Natural killer cell (primary cell): ENCODE measurements at places on chromosomes 5 and 9.
A peak's percentile ranks its signal among the peaks of the same experiment; 100 is the strongest.

GRCh38 chr5:96901384-96901783, 25.1 kb downstream of the ERAP2 start:
- no peak for DNase-seq

GRCh38 chr9:99962680-99963261, 56.3 kb downstream of the STX17 start:
- no peak for DNase-seq

DNA sequence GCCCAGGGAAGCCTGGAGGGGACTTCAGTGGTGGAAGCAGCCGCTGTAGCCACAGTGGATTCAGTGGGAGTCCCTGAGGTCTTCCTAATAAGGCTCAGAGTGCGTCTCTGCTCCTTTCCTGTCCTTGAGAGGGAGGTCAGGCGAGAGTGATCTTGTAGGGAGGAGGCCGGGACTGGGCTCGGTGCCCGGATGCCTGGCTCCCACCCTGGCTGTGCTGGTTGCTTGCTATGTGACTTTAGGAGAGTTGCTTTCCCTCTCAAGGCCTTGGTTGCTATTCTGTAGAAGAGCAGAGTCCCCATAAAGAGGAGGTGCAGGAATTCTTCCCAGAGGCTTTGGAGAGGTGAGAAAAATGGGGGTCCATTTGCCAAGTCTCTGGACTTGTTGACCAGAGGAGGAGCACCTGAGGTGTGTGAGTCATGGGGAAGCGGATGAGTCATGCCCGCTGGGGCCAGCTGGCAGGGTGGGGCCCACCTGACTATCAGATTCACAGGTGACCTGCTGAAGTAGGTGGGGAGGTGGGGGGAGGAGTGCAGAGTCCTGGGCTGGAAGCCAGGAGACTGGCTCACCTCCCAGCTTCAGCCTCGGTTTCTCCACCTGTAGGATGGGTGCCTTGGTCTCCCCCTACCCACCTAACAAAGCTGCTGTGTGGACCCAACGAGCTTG, 13.8 kb downstream of the GSN start:
- DNase-seq, result no peak

- DNase-seq, result no peak
Observed at GRCh38 chr5:80623999-80624398, 30.5 kb upstream of the MSH3 start.

- peak; percentile 12 for DNase-seq
Observed at GRCh38 chr9:35845824-35846771, 17.1 kb downstream of the TMEM8B start.

- no peak for DNase-seq
Observed at GRCh38 chr5:55454282-55454681, 80.5 kb downstream of the PLPP1 start.

DNA sequence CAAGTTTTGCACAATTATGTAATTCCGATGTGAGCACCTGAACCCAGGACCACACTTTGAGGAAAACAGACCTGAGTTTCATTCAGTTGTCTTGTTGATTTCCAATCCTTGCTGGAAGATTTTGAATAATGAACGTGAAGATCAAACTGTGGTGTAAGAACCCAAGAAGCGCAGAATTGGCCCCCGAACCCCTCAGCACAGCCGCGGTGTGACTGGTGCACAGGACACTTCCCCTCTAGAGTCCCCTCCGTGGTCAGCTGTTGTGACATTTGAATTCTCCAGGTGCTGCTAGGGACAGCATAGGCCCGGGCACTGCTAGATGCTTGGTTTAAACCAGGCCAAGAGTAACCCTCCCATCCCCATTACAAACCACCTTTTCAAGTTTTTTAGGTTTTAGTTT, 1.7 kb downstream of the BRD3OS start:
- no peak for DNase-seq

DNA sequence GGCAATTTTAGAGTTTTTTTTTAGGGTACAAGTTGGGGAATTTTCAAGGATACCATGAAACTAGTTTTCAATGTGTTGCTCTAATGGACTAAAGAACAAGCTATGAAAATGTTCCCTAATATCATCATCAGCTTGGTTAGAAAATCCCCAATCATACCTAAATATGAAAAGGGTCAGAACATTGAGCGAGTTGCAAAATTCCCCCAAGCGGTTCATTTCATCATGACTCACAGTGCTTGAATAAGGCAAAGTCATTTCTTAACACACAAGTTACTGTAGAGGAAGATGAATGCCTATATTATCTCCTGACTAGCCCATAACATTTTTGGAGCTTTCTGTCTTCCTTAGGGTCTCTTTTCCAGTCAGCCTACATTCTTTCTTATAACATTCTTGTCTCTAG, 62.7 kb downstream of the ST8SIA4 start:
- DNase-seq, result peak; percentile 65

GRCh38 chr5:167713896-167714295, 577.5 kb upstream of the WWC1 start:
- no peak for DNase-seq

GRCh38 chr9:96495341-96495740, 45.4 kb downstream of the HABP4 start:
- DNase-seq, result no peak

- DNase-seq, result no peak
Observed at GRCh38 chr9:105064248-105065097, 136.5 kb upstream of the ABCA1 start.

- no peak for DNase-seq
Observed at GRCh38 chr9:136228107-136228875, 17.3 kb downstream of the QSOX2 start.

DNA sequence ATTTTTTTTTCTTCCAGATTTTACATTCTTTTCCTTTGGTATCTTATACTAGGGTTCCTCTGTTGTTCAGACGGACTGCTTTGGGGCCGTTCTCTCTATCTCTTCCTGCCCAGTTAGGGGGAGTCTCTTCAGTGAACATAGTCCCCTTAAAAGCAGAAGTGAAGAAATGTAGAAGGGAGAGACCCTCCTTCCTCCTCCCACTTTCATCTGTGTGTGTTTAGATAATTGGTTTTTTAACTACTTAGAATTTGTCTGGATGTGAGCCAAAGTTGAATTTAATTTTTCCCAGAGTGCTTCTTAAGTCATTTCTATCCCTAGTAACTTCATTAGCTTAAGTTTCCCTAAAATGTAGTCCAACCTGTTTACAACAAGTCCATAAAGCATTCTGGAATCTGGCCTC, 167.5 kb downstream of the HACD4 start:
- DNase-seq, result no peak

- no peak for DNase-seq
Observed at GRCh38 chr9:78874061-78874460, 577.1 kb downstream of the PSAT1 start.

DNA sequence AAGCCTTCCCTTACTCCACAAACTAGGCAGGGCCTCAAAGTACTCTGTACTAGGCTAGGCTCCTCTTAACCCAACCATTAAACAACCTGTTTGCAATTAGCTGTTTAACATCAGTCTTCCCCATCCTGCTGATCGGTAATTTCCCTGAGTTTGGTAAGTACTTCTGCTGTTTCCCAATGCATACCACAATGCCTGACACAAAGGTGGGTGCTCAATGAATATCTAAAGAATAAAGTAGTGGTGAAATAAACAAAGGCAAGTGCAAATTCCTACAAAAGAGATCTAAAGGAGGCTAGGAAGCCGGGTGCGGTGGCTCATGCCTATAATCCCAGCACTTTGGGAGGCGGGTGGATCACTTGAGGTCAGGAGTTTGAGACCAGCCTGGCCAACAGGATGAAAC, 25.0 kb downstream of the FBXW2 start:
- DNase-seq, result no peak

DNA sequence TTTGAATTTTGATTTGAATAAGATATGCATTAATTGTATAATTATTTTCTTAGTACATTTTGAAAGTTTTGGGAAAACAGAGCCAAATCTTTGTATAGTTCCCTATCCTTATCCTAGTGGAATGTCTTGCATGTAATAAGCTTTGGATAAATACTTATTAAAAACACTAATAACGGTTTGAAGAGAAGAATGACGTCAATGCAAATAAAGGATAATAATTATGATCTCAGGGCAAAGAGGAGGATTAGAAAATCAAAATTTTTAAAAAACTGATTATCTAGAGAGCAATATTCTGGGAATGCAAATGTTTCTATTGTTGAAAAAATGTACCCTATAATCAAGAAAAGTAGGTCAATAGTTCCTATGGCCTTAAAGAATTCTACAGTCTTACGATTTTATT, 22.1 kb downstream of the TYRP1 start:
- no peak for DNase-seq

GRCh38 chr9:79776581-79776980, 204.8 kb downstream of the TLE4 start:
- DNase-seq, result no peak

DNA sequence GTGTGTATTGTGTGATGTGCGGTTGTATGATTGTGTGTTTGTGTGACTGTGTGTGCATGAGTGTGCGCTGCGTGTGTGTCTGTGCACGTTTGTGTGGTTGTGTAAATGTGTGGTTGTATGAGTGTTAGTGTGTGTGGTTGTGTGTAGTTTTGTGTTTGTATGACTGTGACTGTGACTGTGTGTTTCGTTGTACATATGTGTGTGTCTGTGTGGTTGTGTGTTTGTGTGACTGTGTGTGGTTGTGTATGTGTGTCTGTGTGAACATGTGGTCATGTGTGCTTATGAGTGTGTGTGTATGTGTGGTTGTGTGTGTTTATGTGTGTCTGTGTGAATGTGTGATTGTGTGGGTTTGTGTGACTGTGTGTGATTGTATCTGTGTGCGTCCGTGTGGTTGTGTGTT, 197.8 kb downstream of the TTLL11 start:
- DNase-seq, result no peak

DNA sequence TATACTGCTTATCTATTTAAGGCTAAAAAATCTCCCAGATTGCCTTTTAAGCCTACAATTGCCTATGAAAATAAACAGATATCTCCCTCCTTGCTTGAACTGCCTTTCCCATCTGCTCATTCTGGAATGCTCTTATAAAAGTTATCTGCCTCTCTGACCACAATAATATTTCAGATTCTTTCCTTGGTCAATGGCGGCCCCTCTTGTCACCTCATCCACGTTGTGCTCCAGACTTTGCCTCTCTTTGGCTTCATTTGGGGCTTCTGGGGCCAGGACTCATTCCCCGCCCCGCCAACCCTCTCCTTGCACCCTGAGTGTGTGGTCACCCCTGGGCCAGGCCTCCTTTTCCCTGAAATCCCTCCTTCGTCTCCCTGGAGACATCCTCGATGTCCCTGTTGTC, 110.0 kb upstream of the RPS23 start:
- DNase-seq, result no peak

GRCh38 chr9:131478421-131478868, 24.3 kb upstream of the POMT1 start:
- peak; percentile 77 for DNase-seq

DNA sequence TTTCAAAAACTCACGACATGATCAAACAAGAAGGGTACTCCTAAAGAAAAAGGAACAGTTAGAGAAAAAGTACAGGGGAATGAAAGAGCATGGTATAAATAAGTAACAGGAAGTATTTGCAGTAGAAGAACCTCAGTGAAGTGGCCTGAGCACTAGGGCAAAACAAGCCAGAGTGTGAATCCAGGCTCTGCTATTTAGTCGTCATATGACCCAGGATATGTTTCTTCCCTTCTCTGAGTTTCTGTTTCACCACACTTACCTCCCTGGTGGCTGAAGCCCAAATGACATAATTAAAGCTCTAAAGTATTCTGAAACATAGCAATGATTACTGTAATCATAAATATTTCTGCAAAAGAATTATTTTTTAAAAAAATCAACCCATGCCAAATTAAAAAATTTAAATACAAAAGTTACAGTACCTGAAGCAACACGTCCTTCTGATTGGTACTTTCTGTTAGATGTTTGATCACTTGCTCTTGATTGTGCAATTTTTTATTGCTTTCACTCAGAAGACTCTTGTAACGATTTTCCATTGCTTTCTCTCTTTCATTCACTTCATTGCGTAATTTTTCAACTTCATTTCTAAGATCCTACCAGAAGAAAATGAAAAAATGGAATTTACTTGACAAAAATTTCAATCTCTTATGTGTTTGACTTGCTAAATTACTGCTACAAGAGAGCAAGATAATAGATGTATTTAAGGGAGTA, 88.9 kb downstream of the CDK5RAP2 start:
- DNase-seq, result no peak

- no peak for DNase-seq
Observed at GRCh38 chr5:423233-423565, 19.8 kb upstream of the EXOC3 start.

GRCh38 chr5:86526811-86527348, 90.9 kb upstream of the COX7C start:
- DNase-seq, result no peak

DNA sequence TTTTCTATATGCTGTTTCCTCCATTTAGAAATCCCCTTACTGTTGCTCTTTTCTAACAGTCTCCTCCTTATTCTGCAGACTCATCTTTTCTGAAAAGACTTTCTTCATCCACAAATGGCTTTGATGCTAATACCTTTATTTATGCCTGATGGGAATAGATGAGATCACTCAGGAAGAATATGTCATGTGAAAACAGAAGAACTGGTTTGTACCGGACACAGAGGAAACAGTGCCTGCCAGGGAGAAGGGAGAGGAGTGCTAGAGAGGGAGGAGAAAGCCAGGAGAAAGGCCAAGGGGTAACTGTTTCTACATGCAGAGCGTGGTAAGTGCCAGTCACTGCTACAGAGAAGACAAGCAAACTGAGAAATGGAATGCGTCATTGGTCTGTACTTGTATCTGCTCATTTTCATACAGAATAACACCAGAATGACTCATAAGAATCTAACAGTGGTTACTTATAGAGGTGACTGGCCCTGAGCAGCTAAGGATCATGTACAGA, 45.9 kb upstream of the PJA2 start:
- DNase-seq, result no peak

- DNase-seq, result no peak
Observed at GRCh38 chr9:33082538-33083326, 6.3 kb upstream of the SMU1 start.
